8988T (cell line): ENCODE measurements at places on chromosomes 4 and X.

- no peak for DNase-seq
Observed at GRCh38 chrX:114774691-114775090, 190.8 kb downstream of the HTR2C start.

GRCh38 chr4:175469514-175469913 lies 342.6 kb downstream of the GPM6A start:
- no peak for DNase-seq

GRCh38 chr4:181677621-181678020 lies 565.6 kb upstream of the TENM3 start:
- no peak for DNase-seq

- no peak for DNase-seq
Observed at GRCh38 chr4:2753436-2753835, 2.7 kb downstream of the TNIP2 start.

DNA sequence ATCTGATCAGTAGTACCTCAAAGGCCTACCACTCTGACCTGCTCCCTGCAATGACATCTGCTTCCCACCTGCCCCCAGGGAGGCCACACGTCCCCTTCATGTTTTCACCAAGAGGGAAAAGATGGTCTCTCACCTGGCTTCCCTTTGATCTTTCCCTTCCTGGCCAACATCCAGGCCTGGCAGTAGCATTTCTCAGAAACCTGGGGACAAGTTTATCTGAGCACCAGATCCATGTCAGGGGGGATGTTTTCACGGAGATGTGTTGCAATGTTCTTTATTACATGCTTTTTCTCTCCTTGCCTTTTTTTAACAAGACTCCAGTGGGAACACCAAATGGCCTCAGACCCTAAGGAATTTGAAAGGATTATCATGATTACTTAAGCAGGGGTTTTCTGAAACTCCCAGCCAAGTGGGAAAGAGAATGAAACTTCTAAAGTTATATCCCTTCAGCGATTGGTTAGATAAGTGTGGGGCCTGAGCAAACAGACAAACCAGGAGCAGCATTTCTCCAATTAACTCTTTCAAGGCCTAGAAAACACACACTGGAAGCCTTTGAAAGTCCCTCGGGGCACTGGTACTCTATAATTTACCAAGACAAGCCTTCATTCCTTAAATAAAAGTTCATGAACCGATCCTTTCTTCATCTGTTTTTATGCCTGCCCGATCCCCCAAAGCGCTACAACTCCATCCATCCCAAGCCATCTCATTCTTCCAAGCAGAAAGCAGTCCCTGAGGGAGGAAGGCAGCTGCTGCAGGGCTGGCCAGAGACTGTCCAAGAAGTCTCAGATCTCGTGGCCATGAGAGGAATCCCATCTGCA lies 94.1 kb downstream of the BCOR start:
- no peak for DNase-seq
